ENCODE measurements at places on chromosomes 5 and 9. TPM values are rescaled to one million over a fixed set of nuclear protein-coding genes. Genes with fewer than 3 reads are reported as not detected.

- DNase-seq: no peak
- no peaks in the 10 kb centered on the region for H3K4me1 ChIP-seq
These were observed 14.8 kb downstream of the PPP3R2 start for GRCh38 chr9:101579711-101580545.

DNA sequence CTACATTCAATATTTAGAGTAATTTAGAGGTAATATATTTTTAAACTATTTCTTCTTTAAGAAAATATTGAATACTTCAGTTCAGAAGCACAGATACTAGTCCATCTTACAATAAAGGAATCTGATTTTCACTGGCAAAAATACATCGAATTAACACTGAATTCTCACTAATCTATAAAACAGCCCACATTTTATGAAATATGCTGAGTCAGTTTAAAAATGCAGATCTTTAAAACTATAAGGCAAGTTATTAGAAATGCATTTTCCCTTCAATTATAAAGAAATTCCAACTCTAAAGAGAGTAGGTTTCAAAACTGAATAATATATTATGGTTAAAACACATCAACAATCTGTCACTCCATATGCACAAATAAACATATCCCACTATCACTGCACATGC, 232.5 kb downstream of the SLF1 start:
- no peak overlapping the region for H3K4me3 ChIP-seq
- no peak for DNase-seq
- H3K36me3 ChIP-seq: no peaks in the 10 kb centered on the region
- H3K27ac ChIP-seq: no peak overlapping the region
- peaks cover 21% of the 10 kb centered on the region for H3K4me1 ChIP-seq

GRCh38 chr5:80722916-80723315, 68.1 kb upstream of the DHFR start:
- H3K27me3 ChIP-seq: no peaks in the 10 kb centered on the region
- no peak for DNase-seq
- H3K4me1 ChIP-seq: peaks cover 4% of the 10 kb centered on the region
- no peak overlapping the region for H3K4me3 ChIP-seq
- no peak overlapping the region for H3K27ac ChIP-seq

Gene SKP1
- total RNA-seq: 205 TPM

Gene CSF1R
- total RNA-seq: 0.25 TPM

Measured in activated CD4-positive, alpha-beta memory T cell treated with anti-CD3 and anti-CD28 coated beads, Interleukin-2, amount 10 ng/mL, durations not matched to agents 7 days and 5 days (primary cell).